ENCODE measurements at places on chromosomes 3 and 15. TPM values are rescaled to one million over a fixed set of nuclear protein-coding genes. Genes with fewer than 3 reads are reported as not detected.

TMEM207 gene
- not detected for total RNA-seq

GRCh38 chr3:32794487-32795308 is 23.1 kb upstream of the TRIM71 start:
- no peaks in the 10 kb centered on the region for H3K27me3 ChIP-seq
- H3K36me3 ChIP-seq: no peaks in the 10 kb centered on the region
- no peak for DNase-seq
- no peaks in the 10 kb centered on the region for H3K4me1 ChIP-seq
- no peak overlapping the region for H3K27ac ChIP-seq
- H3K4me3 ChIP-seq: no peak overlapping the region

GRCh38 chr3:10263646-10264363 is 15.5 kb downstream of the TATDN2 start:
- no peaks in the 10 kb centered on the region for H3K27me3 ChIP-seq
- no peak overlapping the region for H3K27ac ChIP-seq
- DNase-seq: no peak
- no peak overlapping the region for H3K4me3 ChIP-seq
- H3K36me3 ChIP-seq: peaks cover 34% of the 10 kb centered on the region

DNA sequence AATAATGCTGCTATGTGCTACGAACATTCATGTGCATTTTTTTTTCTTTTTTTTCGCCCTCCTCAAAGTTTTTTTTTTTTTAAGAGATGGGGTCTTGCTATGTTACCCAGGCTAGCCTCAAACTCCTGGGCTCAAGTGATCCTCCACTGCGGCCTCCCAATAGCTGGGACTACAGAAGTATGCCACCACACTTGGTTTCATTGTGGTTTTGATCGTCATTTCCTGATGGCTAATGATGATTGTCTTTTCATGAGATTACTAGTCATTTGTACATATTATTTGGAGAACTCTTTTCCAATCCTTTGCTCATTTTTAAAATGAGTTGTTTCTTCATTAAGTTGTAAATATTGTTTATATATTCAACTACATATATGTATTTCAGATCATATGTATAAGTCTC is 48.8 kb downstream of the FBXO22 start:
- no peak for DNase-seq
- H3K4me1 ChIP-seq: peaks cover 2% of the 10 kb centered on the region
- no peak overlapping the region for H3K27ac ChIP-seq
- no peaks in the 10 kb centered on the region for H3K27me3 ChIP-seq
- H3K4me3 ChIP-seq: no peak overlapping the region
- H3K36me3 ChIP-seq: no peaks in the 10 kb centered on the region

- H3K36me3 ChIP-seq: peaks cover 4% of the 10 kb centered on the region
- no peak overlapping the region for H3K4me3 ChIP-seq
- no peak for DNase-seq
These were observed 2.6 kb downstream of the ABHD10 start for GRCh38 chr3:111981457-111981763.

GRCh38 chr3:194399874-194400411 is 877 bp upstream of the GP5 start:
- H3K4me1 ChIP-seq: peaks cover 30% of the 10 kb centered on the region
- H3K27me3 ChIP-seq: peaks cover 26% of the 10 kb centered on the region
- no peak overlapping the region for H3K4me3 ChIP-seq
- DNase-seq: no peak

PATL2 gene
- 1.2 TPM for total RNA-seq

BRK1 gene
- 86.0 TPM for total RNA-seq

DNA sequence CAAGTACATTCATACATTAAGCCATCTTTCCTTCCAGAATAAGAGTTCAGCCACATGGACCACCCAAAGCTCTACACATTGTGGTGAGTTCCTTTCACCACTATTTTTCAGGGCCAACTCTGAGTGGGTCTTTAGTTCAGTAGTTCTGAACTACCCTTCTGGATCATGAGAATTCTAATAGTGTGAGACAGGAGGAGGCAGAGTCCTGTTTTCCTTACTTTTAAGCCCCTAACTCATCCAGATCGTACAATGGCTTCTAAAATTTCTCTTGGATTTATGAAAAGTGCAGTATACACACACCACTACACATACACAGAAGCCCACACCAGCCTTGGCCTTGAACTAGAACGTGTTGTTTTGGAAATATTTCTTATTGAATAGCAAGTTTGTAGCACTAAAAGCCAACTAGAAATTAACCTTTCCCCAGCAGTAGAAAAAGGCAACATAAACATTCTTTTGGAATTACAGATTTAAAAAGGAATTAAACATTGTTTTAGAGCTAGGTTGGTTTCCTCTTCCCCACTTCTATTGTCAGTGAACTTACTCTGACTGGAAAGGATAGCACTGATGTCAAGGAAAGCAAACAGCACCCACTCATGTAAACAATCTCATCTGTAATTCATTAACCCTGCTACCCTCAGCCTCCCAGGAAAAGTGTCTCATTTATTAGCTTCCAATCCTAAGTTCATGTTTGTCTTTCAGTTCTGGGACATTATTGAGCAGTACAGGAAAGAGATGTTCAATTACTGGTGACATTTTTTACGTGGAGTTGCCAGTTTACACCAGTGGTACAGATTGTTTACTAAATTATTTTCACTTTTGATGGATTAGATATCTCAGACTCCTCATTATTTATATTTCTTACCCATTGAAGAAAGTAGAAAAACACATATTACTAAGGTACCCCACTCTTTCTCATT is 95.7 kb upstream of the AGTR1 start:
- no peak overlapping the region for H3K27ac ChIP-seq
- H3K4me1 ChIP-seq: no peaks in the 10 kb centered on the region
- DNase-seq: no peak
- H3K27me3 ChIP-seq: no peaks in the 10 kb centered on the region
- no peaks in the 10 kb centered on the region for H3K36me3 ChIP-seq

GRCh38 chr3:190614226-190615059 is 100.6 kb downstream of the IL1RAP start:
- no peaks in the 10 kb centered on the region for H3K4me1 ChIP-seq
- no peak for DNase-seq
- no peaks in the 10 kb centered on the region for H3K27me3 ChIP-seq
- no peak overlapping the region for H3K27ac ChIP-seq
- no peak overlapping the region for H3K4me3 ChIP-seq
